Keratinocyte (primary cell): ENCODE measurements at places on chromosomes 1 and 21. TPM values are rescaled to one million over a fixed set of nuclear protein-coding genes. Genes with fewer than 3 reads are reported as not detected.

Gene DEPDC1
- polyA plus RNA-seq = 1.2 to 11.2 TPM (median 5.7 TPM) in 3 replicates

- peaks cover 20% of the 10 kb centered on the region for H3K27me3 ChIP-seq
- no peak for DNase-seq
- H3K27ac ChIP-seq = no peak overlapping the region
- H3K36me3 ChIP-seq = no peaks in the 10 kb centered on the region
- H3K4me3 ChIP-seq = no peak overlapping the region
- no peaks in the 10 kb centered on the region for H3K4me1 ChIP-seq
Observed at GRCh38 chr1:40820911-40821693, 37.5 kb downstream of the KCNQ4 start.

DNA sequence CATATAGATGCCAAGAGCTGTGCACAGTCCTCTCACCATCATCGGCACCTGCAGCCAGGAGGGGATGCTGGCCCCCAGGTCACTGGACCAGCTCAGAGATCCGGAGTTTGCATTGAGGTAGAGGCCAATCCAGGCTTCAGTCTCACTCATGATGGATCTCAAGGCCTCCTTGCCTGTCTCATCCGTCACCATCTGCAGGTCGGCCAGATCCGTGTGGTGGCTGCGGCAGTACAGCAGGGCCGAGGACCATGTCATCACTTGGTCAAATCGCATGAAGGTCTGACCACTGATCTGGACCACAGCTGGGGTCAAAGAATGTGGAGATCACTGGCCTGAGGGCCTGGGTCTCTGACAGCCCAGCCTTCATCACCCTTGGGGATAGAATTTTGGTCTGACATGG is 6.6 kb downstream of the CLEC20A start:
- H3K4me1 ChIP-seq = peaks cover 2% of the 10 kb centered on the region
- H3K36me3 ChIP-seq = no peaks in the 10 kb centered on the region
- no peak overlapping the region for H3K27ac ChIP-seq
- no peak overlapping the region for H3K4me3 ChIP-seq
- no peak for DNase-seq

Gene FALEC
- 0.12 to 0.13 TPM in 2 of 3 replicates, not detected in the other for polyA plus RNA-seq

DNA sequence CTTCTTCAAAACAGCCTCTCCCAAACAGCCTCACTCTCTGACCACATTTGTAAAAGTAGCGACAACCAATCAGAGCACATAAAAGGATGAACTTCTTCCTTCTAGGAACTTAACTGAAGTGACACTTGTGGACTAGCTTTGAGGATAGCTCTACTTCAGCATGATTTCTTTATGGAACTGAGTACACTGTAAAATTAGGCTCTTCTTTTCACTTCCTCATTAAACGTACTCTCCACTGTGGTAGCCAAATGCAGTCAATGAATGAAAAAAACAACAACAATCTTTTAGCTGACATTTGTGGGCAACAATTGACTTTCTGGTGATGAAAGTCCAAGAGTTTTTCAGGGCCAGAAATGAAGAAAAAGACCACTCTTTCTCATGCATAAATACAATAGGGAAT is 9.6 kb downstream of the LRRC53 start:
- H3K4me1 ChIP-seq = no peaks in the 10 kb centered on the region
- no peak overlapping the region for H3K4me3 ChIP-seq
- no peak overlapping the region for H3K27ac ChIP-seq
- H3K36me3 ChIP-seq = no peaks in the 10 kb centered on the region
- no peak for DNase-seq

DNA sequence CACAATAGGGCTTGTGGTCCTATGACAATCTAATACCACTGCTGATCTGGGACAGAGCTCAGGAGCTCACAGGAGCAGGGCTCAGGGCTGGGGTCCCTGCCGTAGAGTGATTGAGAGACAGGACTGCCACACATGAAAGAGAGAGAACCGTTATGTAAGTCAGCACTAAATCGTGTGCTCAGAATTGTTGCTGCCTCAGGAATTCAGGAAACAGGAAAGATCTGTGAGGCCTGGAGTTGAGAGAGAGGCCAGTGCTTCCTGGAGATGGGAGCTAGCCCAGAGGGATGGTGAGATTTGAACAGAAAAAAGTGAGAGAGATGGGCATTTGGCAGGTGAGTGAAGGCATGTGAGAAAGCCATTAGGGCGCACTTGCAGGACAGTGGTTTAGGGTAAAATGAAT is 17.5 kb upstream of the ACBD6 start:
- H3K36me3 ChIP-seq = no peaks in the 10 kb centered on the region
- no peak overlapping the region for H3K27ac ChIP-seq
- peaks cover 29% of the 10 kb centered on the region for H3K4me1 ChIP-seq
- H3K4me3 ChIP-seq = no peak overlapping the region
- H3K27me3 ChIP-seq = no peaks in the 10 kb centered on the region

GRCh38 chr1:235925016-235925415 is 58.3 kb upstream of the LYST start:
- no peak overlapping the region for H3K27ac ChIP-seq
- H3K4me1 ChIP-seq = peaks cover 43% of the 10 kb centered on the region
- no peak overlapping the region for H3K4me3 ChIP-seq
- no peaks in the 10 kb centered on the region for H3K27me3 ChIP-seq

- H3K36me3 ChIP-seq = no peaks in the 10 kb centered on the region
- H3K27ac ChIP-seq = no peak overlapping the region
- no peak for DNase-seq
- no peak overlapping the region for H3K4me3 ChIP-seq
- peaks cover 19% of the 10 kb centered on the region for H3K4me1 ChIP-seq
Observed at GRCh38 chr1:158126425-158126824, 54.3 kb upstream of the CD1D start.

DNA sequence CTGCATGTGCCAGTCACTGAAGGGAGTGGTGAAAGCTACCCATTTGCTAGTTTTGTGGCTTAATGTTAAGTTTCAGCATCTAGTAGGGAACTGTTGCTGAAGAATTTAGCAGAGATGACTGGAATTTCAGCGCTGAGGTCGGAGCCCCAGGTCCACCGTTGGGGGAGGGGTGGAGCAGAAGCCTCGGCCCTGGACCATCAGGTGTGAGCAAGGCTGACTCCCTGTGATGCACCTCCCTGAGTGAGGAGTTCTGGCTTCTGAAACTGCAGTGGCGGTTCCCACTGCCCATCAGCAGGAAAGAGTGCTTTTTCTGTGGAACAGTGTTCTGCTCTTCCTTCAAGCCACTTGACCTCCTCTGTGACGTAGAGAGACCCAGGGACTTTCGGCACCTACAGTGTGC is 1.3 kb downstream of the NOS1AP start:
- DNase-seq = no peak
- H3K36me3 ChIP-seq = no peaks in the 10 kb centered on the region
- H3K27ac ChIP-seq = no peak overlapping the region

Gene PTTG1IP
- polyA plus RNA-seq = 132 to 140 TPM (median 137 TPM) in 3 replicates

GRCh38 chr1:24126018-24126671 is 14.2 kb upstream of the MYOM3 start:
- H3K4me3 ChIP-seq = no peak overlapping the region
- H3K4me1 ChIP-seq = no peaks in the 10 kb centered on the region
- H3K36me3 ChIP-seq = peaks cover 3% of the 10 kb centered on the region
- no peak for DNase-seq
- no peaks in the 10 kb centered on the region for H3K27me3 ChIP-seq

Gene ARHGEF16
- 5.0 to 9.6 TPM (median 6.2 TPM) in 3 replicates for polyA plus RNA-seq

DNA sequence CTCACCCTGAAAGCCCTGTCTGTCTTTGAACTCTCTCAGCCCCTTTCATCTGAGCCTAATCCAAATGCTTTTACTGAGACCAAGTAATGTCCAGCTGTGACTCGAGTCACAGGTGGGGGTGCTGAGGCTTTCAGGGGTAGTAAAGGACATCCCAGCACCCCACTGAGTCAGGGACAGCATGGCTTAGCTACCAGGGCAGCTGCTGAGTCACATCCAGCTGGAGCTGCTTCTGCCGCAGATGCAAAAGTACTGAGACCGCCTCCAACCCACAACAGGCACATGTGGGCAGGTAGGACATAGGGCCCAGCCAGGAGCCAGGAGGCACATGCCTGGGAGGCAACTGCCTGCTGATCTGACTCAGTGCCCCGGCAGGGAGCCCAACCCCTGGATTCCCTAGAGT is 6.7 kb upstream of the VSIG8 start:
- peaks cover 74% of the 10 kb centered on the region for H3K4me1 ChIP-seq
- no peaks in the 10 kb centered on the region for H3K36me3 ChIP-seq
- H3K4me3 ChIP-seq = no peak overlapping the region
- peak; percentile 81 for DNase-seq
- no peaks in the 10 kb centered on the region for H3K27me3 ChIP-seq

GRCh38 chr1:38114241-38115026 is 67.8 kb upstream of the POU3F1 start:
- no peak overlapping the region for H3K4me3 ChIP-seq
- H3K27ac ChIP-seq = no peak overlapping the region
- DNase-seq = no peak
- H3K27me3 ChIP-seq = no peaks in the 10 kb centered on the region
- H3K36me3 ChIP-seq = no peaks in the 10 kb centered on the region
- H3K4me1 ChIP-seq = peaks cover 31% of the 10 kb centered on the region

DNA sequence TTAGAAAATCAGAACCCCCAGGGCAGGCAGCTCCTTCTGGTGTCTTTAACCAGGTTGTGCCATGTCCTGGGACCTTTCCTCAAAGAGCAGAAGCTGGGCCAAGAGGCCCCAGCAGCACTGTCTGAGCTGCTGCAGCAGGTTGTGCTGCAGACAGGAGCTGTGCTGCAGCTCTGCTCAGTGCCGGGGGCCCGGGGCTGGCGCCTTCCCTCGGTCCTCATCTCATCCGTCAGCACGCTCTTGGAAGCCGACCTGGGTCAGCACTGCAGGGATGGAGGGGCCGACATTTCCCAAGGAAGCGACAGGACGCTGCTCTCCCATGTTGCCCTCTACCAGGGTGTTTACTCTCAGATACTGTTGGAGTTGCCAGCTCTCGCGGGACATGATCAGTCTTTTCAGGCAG is 11.7 kb downstream of the URB2 start:
- no peak overlapping the region for H3K27ac ChIP-seq
- no peaks in the 10 kb centered on the region for H3K27me3 ChIP-seq
- no peak for DNase-seq
